Occipital lobe (tissue), 3 donors: ENCODE measurements at places on chromosomes 3 and 15.

DNA sequence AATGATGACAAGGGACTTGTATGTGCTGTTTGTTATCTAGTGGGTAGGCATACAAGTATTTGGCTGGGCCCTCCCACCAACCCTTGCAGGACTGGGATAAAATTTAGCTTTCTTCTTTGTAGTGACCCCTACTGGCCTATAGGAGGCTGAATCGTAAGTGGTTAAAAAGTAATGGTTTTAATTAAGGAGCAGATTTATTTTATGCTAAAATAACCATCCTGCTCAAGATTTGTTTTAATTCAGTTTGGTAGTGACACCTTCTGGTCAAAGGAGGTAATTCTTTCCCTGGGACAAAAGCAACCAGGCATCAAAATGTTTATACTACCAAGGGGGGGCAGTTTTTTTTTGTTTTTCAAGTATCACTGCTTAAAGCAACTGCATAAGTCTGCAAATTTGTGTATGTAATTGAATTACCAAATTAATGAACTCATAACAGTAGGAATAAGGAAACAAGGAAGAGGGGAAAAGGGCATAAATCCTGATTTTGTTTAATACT, 70.7 kb downstream of the TOP2B start:
- DNase-seq: no peak

DNA sequence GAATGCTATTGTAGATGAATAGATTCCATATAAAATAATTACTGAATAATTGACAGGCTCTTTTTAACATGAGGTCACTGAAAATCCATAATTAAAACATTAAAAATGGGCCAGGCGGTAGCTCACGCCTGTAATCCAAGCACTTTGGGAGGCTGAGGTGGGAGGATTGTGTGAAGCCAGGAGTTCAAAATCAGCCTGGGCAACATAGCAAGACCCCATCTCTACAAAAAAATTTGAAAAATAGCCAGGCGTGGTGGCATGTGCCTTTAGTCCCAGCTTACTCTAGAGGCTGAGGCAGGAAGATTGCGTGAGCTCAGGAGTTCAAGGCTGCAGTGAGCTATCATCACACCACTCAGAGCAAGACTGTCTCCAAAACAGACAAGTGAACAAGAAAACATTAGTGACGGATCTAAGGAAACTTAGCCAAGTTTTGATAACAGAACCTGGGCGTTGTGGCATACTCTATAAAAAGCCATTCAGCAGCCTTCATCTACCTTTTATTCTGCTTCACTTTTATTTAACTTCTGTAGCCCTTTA, 110.5 kb downstream of the KLHL25 start:
- no peak for DNase-seq

GRCh38 chr3:46576879-46577278, 10.8 kb upstream of the LRRC2 start:
- no peak for DNase-seq

DNA sequence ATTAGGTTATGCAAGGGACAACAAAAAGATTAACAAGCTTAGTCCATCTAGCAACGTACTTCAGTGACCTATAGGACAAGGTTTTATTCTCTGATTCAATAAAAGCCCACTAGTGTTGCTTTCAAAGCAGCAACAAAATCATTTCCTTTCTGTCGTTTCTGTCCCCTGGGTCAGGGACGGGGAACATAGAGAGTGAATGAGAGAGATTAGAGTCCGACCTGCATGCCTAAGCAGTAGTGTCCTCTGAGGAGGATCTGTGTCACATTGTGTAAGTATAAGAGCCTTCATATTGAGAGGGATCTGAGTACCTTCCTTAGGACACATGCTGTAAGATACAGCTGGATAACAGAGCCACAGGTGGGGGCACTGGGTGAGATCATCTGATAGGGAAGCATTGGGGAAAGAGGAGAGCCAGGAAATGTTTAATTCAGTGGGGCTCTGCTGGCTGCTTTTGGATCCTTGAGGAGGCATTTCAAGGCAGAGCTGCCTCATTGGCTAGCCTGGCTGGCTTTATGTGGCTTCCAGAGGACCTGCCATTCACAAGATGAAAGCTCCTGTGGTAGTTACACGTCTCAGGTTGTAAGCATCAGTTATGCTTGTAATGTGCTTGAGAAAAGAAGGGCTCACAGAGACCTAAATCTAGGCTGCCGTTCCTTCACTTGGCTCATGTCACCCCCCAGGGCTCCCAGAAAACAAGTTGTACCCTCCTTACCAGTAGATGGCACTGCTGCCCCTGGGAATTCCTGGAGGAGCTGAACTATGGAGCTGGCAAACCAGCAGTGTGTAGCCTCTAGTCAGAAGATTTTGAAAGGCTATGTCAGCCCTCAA, 2.7 kb downstream of the TMEM108 start:
- DNase-seq: peak; percentile 84

DNA sequence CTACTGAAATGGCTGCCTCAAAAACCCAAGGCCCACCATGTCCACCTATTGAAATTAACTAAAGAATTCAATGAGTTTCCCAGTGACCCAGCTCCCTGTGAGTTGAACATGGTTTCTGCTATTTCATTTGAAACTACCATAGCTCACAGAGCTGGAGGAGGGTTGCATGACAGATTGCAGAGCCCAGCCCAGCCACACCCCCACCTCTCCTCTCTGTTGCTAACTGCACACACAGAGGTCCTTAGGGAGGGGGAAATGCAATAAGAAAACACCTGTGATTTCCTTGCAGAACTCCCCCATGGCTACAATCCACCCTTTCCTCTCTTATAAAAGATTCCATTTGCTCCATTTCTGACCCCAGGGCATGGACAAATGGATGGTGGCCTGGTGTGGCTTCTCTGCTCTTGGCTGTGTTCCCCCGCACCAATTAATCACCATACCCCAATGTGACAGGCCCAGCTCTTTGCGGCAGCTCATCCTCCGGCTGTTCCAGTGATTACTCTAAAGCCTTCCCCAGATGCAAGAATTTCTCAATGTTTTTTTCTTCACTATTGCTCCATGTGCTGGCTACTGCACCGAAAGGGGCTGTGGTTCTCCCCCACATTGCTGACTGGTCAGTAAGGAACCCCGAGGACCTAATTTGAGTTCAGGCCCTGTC, 208.4 kb upstream of the KBTBD8 start:
- DNase-seq: no peak

GRCh38 chr15:78432664-78433063, 5.4 kb upstream of the IREB2 start:
- no peak for DNase-seq

- no peak for DNase-seq
Measured at GRCh38 chr3:194107107-194107506, 28.8 kb upstream of the HES1 start.

GRCh38 chr15:52657338-52657737, 21.9 kb downstream of the ATOSA start:
- DNase-seq: no peak

GRCh38 chr15:92580521-92580920, 75.1 kb downstream of the FAM174B start:
- DNase-seq: no peak

- no peak for DNase-seq
Measured at GRCh38 chr15:60574801-60575631, 96.1 kb upstream of the ICE2 start.

- no peak for DNase-seq
Measured at GRCh38 chr3:101999177-101999779, 150.0 kb downstream of the NFKBIZ start.

- no peak for DNase-seq
Measured at GRCh38 chr15:37115538-37115937, 15.2 kb upstream of the MEIS2 start.

GRCh38 chr3:177744873-177745606, 547.8 kb upstream of the TBL1XR1 start:
- DNase-seq: no peak

DNA sequence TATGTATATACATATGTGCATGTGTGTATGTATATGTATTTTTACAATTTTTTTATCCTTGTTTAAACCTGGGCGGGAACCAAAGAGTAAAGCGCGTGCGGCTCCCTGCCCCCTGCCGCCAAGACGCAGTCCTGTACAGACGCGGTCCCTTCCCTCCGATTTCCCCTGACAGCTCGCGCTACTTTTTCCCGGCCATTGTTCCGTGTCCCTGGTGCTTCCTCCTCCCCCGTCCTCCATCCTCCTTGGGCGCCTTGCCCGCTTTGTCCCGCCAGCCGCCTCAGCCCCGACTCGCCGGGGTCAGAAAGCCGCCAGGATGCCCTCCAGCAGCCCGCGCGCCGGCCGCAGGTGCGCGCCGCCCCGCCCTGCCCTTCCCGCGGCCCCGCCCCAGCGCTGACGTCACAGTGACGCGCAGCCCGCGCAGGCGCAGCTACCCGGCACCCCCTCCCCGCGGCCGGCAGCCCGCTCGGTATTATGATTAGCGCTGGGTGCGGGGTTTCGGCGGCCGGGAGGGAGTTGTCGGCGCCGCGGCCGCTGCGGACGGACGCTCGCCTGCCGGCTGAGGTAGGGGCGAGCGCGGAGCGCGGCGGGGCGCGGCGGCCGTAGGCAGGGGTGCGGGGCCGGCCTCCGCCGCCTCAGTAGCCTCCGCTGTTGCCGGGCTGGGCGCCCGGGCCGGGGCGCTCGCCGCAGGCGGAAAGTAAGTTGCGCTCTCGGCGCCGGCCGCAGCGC, at the start of gene SNRK:
SNRK (plus strand) TSS at position 426 of the 726 bp plus-strand sequence. CDS start 16,664 bp downstream, outside the sequence.
- DNase-seq: peak; percentile 85

DNA sequence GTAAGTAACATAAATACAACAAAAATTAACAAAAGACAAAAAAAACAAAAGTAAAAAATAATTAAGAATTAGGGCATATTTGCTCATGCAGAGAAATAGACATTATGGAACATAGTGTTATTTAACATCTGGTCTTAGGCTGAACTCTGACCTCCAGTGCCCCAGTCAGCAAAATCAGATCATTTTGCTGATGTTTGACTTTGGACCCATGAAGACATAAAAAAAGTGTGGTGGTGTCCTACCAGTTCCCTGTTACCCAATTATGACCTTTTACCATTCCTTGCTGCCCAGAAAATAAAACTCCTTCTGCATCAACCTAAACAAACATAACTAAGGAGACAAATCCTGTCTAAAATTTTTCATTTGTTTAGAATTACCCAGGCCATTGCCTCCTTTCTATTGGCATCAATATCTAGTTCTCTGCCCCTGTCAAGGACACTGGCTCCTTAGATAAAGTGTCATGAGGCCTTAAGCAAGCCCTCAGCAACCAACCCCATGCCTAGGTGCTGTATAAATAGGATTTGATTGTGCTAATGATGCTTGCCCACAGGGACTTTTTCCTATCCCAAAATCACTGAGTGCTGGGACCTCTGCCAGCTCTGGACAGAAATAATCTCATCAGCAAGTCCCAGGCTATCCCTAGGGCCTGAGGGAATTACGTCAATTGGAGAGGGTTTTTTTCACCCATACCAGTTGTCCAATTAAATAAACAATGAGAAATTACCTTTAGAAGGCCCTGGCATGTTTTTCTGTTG, 334.5 kb upstream of the UMPS start:
- no peak for DNase-seq
